ENCODE measurements at places on chromosomes 2 and 18. TPM values are rescaled to one million over a fixed set of nuclear protein-coding genes. Genes with fewer than 3 reads are reported as not detected.

FAM124B gene
- 3.6 TPM for total RNA-seq

UGT1A4 gene
- not detected for total RNA-seq

ZRANB3 gene
- 7.5 TPM for total RNA-seq

WIPF1 gene
- total RNA-seq, result 10.6 TPM

EGR4 gene
- total RNA-seq, result not detected

THSD7B gene
- 0.40 TPM for total RNA-seq

TUBA4B gene
- total RNA-seq, result not detected

NOSTRIN gene
- under 0.01 TPM for total RNA-seq

HOXD9 gene
- not detected for total RNA-seq

SLC5A7 gene
- total RNA-seq, result not detected

ANKRD30B gene
- not detected for total RNA-seq

MOGAT1 gene
- total RNA-seq, result not detected

CCDC74A gene
- 7.3 TPM for total RNA-seq

ATOH8 gene
- 66.5 TPM for total RNA-seq

RSAD2 gene
- 0.40 TPM for total RNA-seq

GBX2 gene
- not detected for total RNA-seq

CHRNG gene
- total RNA-seq, result not detected

UBE2E3 gene
- 86.0 TPM for total RNA-seq

MSTN gene
- under 0.01 TPM for total RNA-seq

ERFE gene
- total RNA-seq, result 0.92 TPM

RAMP1 gene
- total RNA-seq, result 14.9 TPM

UGT1A1 gene
- total RNA-seq, result not detected

PTPRN gene
- total RNA-seq, result 0.25 TPM

CD226 gene
- total RNA-seq, result 0.53 TPM

ALLC gene
- total RNA-seq, result not detected

ACTG2 gene
- not detected for total RNA-seq

RBM44 gene
- total RNA-seq, result 0.56 TPM

TMEM37 gene
- total RNA-seq, result 0.13 TPM

HOXD11 gene
- not detected for total RNA-seq

TMEM17 gene
- 2.2 TPM for total RNA-seq

KCNS3 gene
- total RNA-seq, result 0.66 TPM

RALBP1 gene
- 72.4 TPM for total RNA-seq

MEP1B gene
- not detected for total RNA-seq
